Stimulated activated memory B cell treated with anti-CD40 and anti-IgM and Interleukin-4, amounts not matched to agents 10 μg/mL and 1 μg/mL and 100 μg/mL, for 72 hours (primary cell): ENCODE measurements at places on chromosomes 5 and 9.

GRCh38 chr9:759983-760736 is 81.3 kb upstream of the DMRT1 start:
- no peak for ATAC-seq

GRCh38 chr5:11903614-11904264 is 507 bp downstream of the CTNND2 start:
- ATAC-seq, result no peak

DNA sequence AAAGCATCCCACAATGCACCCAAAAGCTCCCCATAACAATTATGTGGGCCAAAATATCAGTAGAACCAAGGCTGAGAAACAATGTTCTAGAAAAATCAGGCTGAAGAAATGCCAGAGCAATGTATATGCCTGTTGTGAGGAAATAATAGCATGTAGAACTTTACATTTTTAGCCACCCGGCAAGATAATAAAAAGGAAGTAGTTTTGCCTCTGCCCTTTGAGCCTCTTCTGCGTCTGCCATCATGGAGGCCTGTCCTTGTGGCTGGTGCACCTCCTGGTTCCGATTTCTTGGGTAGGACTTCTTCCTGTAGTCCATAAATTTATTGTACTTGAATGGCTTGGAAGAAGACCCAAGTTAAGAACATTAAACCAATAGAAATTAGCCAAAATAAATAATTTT is 38.9 kb upstream of the TNFAIP8 start:
- ATAC-seq, result no peak

DNA sequence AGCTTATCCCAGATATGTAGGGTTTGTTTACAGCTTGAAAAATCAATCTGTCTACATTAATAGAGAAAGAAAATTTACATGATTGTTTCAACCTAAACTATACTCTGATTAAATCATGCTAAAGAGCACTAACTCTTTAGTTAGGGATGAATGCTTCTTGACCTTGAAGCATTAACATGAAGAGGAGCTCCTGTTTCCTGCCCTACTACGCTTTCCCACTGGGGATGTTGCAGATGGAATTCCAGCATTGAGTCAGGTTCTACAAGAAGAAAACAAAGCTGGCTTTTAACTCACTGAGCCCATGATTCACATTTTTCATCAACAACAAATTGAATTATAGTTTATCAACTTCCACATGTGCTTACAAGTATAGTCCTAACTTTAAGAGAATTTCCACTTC is 471.3 kb downstream of the TMEM232 start:
- ATAC-seq, result no peak

- no peak for ATAC-seq
These were observed 42.9 kb downstream of the FGF18 start for GRCh38 chr5:171462136-171462927.

DNA sequence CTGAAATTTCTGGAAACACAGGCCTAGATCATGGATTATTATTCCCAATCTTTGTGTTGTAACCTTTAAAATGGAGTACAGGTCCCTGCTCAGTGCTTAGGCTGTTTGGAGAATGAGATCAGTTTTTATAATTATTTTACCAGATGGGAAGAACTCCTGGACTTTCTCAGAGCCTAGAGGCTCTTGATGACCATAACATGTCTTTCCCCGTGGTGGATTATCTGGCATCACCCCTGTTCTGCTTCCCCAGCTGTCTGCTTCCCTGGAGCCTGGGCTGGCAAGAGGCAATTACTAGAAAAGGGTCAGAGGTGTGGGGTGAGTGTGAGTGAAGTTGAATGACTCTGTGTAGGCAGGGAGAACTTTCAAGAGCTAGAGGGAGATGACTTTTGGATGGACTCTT is 143.0 kb downstream of the CARTPT start:
- no peak for ATAC-seq

DNA sequence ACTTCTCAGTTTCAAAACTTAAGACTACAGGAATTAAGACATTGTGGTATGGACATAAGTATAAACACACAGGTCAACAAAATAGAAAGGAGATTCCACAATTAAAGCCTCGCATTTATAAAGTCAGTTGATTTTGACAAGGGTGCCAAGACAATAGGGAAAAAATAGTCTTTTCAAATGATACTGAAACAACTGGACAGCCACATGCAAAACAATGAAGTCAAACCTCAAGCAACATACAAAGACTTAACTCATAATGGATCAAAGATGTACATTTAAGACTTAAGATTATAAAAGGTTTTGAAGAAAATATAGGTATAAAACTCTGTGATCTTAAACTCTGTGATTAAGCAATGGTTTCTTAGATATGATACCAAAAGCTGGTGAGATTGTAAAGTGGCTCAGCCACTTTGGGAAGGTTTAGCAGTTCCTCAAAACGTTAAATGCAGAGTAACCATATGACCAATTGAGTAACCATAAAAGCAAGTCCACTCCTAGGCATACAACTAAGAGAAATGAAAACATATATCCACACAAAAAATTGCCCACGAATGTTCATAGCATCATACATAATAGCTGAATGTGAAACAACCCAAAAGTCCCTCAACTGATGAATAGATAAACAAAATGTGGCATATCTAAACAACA is 22.0 kb downstream of the HINT1 start:
- ATAC-seq, result no peak

- ATAC-seq, result no peak
These were observed 249.9 kb downstream of the NPR3 start for GRCh38 chr5:32961059-32961415.

DNA sequence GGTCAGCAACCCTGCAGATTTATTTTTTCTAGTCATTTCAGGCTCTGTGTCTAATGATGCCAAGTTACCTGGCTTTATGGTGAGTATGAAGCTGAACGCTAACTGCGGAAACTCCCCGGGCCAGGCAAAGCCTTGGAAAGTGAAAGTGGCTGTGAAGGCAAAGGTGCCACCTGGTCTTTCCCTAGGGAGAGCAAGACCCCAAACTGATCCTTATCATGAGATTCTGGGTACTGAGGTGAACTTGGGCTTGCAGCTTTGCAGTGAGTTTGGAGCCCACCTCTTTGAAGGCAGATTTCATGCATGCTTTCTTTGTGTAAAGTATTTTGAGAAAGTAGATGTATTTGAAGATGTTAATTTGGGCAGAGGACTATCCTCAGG is 63.3 kb downstream of the CARTPT start:
- peak; percentile 34 for ATAC-seq

DNA sequence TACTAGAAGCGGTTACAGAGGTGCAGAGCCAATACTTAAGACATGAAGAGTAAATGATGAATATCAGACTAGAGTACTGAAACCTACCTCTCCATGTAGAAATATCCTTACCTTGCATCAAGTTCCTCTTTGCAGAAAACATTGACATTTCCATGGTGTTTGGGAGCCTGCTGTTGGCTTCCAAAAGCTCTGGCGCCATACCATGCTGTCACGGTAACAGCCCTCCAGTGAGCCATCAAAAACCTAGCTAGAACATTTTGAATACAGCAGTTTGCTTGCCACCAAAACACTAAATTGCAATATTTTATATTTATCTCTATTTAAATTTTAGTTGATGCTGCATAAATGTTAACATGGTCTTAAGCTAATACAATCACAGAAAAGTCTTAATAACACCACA is 144.1 kb upstream of the LRRTM2 start:
- no peak for ATAC-seq

DNA sequence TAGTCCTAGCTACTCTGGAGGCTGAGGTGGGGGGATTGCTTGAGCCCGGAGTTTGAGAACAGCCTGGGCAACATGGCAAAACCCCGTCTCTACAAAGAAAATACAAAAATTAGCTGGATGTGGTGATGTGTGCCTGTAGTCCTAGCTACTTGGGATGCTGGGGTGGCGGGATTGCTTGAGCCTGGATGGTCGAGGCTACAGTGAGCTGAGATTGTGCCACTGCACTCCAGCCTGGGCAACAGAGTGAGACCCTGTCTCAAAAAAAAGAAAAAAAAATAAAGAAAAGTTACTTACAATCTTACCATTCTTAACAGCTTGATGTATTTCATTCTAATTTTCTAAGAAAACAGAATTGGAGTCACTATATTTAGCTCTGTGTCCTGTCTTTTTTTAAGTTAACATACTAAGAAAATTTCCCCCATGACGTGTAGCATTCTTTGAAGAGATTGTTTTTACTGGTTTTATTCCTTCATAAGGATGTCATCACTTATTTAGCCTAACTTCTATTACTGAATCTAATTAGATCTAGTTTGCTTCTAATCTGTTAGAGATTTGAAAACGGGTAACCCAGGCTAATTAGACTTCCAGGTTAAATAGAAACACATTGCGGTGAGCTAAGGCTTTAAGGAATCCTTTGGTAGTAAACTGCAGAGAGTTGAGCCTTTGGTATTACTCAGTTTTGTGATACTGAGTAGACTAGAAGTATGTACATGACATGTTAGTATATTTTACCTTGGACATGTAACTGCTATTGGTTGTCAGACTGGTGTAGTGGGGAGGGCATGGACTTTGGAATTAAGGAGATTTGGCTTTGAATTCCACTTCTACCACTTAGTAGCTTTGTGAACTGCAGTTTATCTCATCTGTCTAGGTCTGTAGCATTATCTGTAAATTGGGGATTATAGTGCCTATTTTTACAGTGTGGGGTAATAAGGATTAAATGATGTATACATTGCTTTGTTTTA is 24.0 kb downstream of the HSPA4 start:
- ATAC-seq, result no peak

- ATAC-seq, result no peak
These were observed 2.9 kb downstream of the NDUFS6 start for GRCh38 chr5:1804001-1804690.

GRCh38 chr9:77977210-77977611 is 54.4 kb downstream of the GNAQ start:
- no peak for ATAC-seq

DNA sequence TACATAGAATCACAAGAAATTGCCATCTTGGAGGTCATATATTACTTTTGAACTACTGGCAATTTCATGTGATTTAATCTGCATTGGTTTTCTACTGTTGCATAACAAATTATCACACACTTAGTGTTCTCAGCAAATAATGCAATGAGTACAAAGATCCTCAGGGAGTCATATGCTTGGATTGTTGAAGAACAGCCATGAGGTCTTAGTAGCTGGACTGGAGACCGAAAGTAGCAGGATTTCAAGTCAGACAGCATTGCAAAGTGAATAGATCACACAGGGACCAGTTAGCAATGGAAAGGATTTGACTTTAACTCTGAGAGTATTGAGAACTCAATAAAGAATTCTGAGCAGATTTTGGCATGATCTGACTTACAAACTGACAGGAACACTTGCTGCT is 32.2 kb upstream of the FRMD3 start:
- ATAC-seq, result no peak

- no peak for ATAC-seq
These were observed 24.8 kb downstream of the IL6ST start for GRCh38 chr5:55969956-55970355.

DNA sequence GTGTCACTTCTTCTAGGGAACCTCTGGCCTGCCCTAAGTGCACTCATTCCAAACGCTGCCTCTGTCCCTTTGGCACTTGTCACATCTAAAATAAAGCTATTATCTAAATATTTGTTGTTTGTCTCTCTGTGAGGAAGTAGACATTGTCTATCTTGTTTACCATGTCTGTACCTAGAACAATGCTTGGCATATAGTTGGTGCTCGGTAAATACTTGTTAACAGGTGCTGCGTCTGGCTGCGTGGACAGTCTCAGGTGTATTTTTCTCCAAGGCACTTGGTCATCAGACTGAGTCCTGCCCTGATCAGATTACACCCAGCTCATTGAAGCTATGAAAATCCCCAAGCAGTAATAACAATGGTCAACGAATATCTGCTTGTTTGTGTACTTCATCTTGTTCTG is 174.9 kb upstream of the SMIM23 start:
- no peak for ATAC-seq

DNA sequence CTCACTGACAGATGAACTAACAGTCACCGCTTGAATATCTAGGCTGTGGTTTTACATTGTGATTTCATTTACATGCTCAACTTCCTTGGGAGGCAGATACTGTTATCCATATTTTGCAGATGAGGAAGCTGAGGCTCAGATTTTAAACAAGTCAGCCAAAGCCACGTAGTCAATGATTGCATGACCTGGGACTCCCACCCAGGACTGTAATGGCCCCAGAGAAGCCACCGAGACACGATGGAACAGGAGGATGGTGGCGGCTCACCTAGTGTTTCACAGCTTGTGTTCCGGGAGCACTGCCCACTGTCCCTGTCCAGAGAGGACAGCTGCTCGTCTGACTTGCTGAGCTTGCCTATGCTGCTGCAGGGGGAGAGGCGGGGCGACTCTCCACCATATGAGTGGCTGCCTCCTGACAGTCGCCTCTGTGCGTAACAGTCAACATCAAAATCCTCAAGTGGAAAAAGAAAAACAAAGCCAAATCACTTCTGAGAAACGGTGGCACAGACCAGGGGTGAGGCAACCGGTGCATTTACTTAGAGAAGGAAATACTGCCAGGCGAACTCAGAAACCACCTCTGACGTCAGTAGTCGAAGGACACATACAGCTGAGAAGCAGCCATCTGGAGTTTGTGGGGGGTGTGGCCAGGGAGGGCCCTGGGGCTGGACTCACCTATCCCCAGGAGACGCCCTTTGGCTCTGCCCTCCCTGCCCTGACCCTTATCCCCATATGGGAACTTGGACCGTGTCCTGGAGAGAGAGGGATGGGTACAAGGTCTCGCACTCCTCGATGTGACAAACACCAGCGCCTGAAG is 82.5 kb downstream of the PRRT1B start:
- peak; percentile 85 for ATAC-seq

- no peak for ATAC-seq
These were observed 51.6 kb upstream of the SARDH start for GRCh38 chr9:133789778-133790177.

- ATAC-seq, result no peak
These were observed 191.9 kb upstream of the PUM3 start for GRCh38 chr9:3035579-3036332.

- ATAC-seq, result no peak
These were observed 1.3 kb downstream of the SPATA31E1 start for GRCh38 chr9:87883990-87884389.

DNA sequence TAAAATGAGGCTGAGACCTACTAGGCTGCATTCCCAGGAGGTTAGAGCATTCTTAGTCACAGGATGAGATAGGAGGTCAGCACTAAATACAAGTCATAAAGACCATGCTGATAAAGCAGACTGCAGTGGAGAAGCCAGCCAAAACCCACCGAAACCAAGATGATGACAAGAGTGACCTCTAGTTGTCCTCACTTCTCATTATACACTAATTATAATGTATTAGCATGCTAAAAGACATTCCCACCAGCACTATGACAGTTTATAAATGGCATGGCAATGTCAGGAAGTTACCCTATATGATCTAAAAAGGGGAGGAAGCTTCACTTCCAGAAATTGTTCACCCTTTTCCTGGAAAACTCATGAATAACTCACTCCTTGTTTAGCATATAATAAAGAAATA is 88.6 kb downstream of the PLPPR1 start:
- no peak for ATAC-seq

DNA sequence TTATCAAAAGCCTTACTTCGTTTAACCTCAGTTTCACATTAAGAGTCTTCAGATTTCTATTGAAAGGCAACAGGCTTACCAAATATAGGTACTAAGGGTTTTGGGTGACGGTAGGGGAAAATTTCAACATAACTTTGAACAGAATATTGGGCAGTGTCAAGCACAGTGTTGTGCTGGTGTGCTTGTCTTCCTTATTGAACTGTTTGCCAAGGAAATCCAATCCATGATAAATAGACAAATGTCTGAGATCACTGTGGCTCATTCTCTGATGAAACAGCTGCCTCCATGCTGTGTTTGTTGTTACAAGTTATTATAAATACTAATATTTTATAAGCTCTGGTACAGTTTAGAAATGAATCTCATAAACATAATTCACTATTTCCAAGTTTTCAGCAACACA is 730.1 kb downstream of the NR2F1-AS1 start:
- ATAC-seq, result no peak
